ENCODE measurements at places on chromosomes 1 and 21. TPM values are rescaled to one million over a fixed set of nuclear protein-coding genes. Genes with fewer than 3 reads are reported as not detected.

Gene FUCA1
- polyA plus RNA-seq: 35.2 TPM

DNA sequence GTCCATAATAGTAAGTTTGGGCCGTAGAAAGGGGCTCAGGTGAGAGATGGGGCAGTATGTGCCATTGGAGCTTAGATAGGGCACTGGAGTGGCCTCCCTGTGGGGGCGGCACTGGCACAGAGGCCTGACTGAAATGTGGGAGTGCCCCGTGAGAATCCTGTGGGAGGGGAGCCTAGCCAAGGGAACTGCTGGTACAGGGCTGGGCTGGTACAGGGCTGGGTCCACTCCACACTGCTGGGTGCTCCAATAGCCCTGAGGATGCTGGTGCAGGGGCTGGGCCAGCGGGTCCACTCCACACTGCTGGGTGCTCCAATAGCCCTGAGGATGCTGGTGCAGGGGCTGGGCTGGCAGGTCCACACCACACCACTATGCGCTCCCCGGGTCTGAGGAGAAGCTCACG, 44.8 kb upstream of the PWP2 start:
- DNase-seq: no peak

GRCh38 chr1:74498901-74499300, 13.5 kb downstream of the LRRC53 start:
- DNase-seq: no peak

DNA sequence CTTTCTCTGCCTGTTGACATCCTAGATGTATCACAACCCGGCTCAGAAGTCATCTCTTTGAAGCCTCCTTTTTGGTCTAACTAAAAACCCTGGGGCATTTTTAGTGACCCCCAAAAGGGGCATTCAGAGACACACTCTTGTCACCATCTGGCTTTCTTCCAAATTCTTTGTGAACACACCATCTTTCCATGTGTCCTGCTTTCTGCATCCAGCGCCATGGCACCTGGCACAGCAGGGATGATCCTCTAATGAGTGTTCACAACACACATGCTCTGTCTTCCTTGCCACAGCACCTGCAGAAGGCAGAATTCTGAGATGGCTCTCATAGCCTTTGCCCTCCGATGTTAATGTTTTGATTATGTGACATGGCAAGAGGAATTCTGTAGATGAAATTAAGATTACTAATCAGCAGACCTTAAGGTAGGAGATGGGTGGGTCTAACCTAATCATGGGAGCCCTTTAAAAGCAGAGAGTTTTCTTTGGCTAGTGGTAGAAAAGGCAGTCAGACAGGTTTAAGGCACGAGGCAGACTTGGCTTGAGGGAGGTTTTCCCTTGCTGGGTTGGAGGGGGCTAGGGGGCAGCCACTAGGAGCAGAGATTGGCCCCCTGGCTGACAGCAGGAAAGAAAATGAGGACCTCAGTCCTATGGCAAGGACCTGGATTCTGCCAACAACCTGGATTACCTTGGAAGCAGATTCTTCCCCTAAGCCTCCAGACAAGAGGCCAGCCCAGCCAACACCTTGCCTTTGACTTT, 4.9 kb upstream of the TMEM61 start:
- peak; percentile 17 for DNase-seq

GRCh38 chr1:24293392-24294227, 25.5 kb upstream of the GRHL3 start:
- DNase-seq: no peak

GRCh38 chr1:6803357-6803756, 18.1 kb downstream of the CAMTA1 start:
- no peak for DNase-seq

DNA sequence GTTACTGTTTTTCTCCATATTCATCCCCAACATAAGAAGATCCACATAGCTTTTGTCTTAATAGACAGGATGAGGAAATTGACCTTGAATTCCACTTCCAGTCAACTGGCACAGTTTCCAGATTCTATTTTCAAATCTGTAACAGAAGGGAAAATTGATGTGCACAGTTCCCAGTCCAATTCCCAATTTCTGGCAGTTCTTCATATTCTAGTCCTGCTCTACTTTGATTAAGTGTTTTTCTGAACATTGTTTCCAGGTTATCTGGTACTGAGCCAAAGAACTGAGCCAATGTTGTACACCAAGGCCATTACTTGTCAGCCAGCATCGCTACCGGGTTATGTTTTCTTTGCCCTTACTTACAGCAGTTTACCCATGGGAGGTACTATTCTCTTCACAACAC, 1755.4 kb downstream of the PLA2G4A start:
- no peak for DNase-seq

DNA sequence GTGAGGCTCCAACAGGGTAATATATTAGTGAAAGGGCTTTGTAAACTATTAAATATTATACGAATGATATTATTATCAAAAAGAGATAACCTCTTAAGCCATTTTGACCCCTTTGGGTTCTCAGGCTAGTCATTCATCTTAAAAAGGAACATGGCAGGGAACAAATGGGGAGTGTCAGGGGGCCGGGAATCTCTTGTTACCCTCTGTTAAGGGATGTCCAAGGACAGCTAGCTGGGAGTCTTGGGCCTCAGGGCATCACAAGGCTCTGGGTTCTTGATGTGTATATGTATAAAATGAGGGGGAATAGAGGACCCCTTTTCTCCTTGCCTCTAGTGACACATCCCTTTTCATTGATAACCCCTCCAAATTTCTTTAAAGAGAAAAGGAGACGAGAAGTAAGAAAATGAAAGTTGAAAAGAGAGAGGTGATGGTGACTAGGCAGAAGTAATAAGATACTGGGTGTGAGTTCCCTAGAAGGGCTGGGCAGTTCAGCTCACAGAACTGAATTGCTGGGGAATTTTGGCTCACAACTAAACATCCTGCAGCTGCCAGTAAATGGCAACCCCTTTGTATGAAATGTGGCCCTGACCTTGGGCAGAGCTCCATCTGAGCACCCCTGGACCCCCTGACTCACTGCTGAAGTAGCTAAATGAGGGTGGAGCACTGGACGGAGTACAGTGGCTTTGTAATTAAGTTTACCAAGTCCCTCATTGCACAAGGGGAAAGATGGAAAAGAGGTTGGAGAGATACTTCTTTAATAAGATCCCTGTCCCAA, 20.0 kb upstream of the ZNF326 start:
- DNase-seq: no peak

- no peak for DNase-seq
Observed at GRCh38 chr21:25062061-25062460, 545.2 kb downstream of the MRPL39 start.

- DNase-seq: peak; percentile 55
Observed at GRCh38 chr1:160219062-160219929, 14.1 kb downstream of the PEA15 start.

- no peak for DNase-seq
Observed at GRCh38 chr1:83997631-83998030, 1.3 kb downstream of the TTLL7 start.
